ENCODE measurements at places on chromosomes 3 and 15.

DNA sequence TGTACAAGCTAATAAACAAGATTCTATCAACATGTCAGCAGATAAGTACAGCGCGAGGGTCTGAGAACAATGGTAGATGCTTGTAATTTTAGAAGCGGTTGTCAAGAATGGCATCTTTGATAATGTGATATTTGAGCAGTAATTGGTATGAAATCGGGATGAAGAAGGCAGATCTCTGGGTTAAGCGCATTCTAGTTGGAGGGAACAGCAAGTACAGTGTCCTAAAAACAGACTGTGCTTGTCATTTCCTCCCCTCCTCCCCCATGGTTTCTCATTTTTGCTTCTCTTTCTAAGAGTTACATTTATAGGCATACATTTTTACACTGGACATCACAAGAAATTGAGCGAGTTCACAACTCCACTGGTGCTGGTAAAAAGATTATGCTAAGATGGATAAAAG, 23.3 kb downstream of the TGFBR2 start:
- DNase-seq: no peak

DNA sequence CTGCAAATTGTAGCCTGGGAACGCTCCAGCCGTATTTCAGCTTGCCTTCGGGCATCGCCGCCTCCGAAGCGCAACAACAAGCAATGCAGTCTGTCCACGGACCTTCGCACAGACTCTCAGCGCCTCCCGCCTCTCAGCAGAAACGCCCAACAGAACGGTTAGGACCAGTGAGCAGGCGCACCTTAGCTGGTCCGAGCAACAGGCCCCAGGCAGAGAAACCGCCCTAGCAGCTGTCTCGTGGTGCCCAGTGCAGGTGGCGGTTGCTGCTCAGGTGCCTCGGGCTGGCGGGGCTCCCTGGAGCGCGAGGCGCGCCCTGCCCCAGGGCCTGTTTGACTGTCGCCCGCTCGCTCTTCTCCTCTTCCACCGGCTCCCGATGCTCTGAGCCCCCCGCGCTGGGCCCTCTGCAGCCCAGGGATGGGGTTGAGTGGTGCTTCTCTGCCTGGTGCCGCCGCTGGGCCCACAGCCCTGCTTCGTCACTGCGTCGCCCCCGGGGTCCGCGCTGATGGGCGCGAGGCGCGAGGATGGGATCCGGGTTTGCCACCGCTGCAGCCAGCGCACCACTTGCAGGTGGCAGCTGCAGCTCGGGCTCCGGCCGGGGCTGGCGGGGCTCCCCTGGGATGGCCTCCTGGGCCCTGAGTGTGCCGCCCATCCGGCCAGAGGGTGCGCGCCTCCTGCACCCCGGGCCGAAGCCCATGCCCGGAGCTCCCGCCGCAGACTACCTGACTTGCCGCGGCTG, 268.4 kb upstream of the FRG2C start:
- DNase-seq: no peak

DNA sequence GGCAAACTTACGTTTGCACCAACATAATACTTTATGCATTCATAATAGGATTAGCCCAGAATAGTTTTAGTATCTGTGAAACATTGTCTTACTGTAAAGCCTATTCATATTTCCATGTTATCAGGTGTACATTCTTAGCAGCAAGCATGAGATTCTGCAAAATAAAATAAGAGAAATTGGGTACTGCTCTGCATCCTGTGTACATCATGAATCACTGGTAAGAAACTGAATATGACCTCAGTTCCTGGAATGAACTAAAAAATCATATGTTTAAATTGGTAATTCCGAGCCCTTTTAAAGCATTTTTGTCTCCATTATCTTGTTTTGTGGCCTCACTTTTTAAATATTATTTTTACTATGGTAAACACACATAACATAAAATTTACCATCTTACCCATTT, 605.1 kb downstream of the ROBO1 start:
- no peak for DNase-seq

DNA sequence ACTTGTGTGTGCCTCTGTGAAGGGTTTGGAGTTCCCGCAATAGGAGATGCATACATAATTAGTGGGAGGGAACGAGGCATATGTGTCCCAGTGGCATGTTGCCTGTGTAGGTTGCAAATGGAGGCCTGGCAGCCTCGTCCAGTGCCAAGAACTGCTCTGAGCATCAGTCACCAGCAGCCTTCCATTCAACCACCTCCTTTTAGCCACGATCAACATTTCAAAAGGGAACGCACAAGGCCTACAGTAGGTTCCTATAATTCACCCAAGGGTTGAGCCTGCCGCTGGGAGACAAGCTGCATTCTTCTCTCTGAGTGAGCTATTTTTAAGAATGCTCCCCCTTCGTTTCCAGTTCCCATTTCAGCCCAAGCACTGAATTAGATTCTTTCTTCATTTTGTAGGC, 78.8 kb upstream of the CTNNB1 start:
- DNase-seq: no peak

GRCh38 chr3:88220126-88220525, 70.4 kb downstream of the C3orf38 start:
- DNase-seq: no peak

- no peak for DNase-seq
Measured at GRCh38 chr3:42827654-42828053, 18.4 kb downstream of the ACKR2 start.

GRCh38 chr3:63519426-63519825, 133.0 kb upstream of the SNTN start:
- DNase-seq: no peak

DNA sequence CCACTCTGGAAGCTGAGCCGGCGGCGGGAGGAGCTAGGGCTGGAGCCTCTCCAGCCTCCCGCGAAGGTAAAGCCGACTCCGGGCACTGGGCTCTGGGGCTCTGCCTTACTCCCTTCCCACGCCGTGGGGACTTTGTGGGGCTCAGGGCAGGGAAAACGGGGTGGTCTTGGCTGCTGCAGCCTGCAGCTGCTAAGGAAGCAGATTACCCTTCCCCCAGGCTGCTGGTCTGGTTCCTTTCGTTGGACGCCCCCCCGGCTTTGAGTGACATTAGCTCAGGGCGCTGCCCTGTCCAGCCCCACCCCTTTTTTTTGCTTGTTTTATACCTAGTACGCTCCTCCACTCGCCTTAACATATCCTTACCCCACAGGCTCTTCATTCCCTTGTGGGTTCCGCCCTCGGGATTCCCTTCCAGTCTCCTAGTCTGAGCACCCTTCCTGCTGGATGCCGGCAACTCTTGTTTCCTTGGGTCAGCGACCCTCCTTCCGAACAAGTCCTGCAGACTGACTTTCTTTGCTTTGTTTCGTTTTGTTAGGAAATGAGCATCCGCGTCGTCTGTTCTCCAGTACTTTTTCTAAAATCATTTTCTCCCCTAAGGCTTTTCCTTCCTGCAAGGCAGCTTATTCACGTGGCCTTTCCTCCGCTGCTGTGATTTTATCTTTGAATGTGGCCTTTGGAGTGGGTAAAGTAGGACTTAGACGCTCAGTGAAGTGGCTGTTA, 551 bp downstream of the DNAJC13 start:
- DNase-seq: peak; percentile 20

- no peak for DNase-seq
Measured at GRCh38 chr3:101100361-101101009, 107.3 kb upstream of the ABI3BP start.

- DNase-seq: peak; percentile 5
Measured at GRCh38 chr15:65460741-65461347, 38.1 kb upstream of the IGDCC4 start.

- DNase-seq: peak; percentile 28
Measured at GRCh38 chr3:9397906-9398699, 688 bp downstream of the SETD5 start.

- no peak for DNase-seq
Measured at GRCh38 chr3:175493301-175493700, 634.2 kb downstream of the NAALADL2 start.

GRCh38 chr3:160448845-160449635, 546 bp downstream of the TRIM59 start:
- DNase-seq: no peak

GRCh38 chr15:84772467-84772866, 24.1 kb downstream of the ZNF592 start:
- DNase-seq: no peak

DNA sequence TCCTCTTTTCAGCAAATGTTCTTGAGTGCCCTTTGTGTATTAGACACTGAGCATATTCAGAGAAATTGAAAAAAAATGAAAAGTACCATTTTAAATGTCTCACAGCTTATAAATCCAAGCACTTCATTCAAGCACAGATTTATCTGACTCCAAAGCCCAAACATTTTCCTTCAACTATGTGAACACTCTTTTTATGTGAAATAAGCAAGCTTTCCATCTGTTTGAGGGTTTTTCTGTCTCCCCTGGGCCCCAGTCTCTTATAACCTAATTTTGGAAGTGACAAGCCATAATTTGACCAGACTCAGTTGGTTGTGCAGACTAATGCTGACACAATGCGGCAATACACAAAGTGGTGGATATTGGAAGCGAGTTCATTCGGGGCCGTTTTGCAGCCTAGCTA, 170.3 kb downstream of the CNTN6 start:
- DNase-seq: no peak

- no peak for DNase-seq
Measured at GRCh38 chr3:169940470-169941181, 26.0 kb upstream of the SEC62 start.

DNA sequence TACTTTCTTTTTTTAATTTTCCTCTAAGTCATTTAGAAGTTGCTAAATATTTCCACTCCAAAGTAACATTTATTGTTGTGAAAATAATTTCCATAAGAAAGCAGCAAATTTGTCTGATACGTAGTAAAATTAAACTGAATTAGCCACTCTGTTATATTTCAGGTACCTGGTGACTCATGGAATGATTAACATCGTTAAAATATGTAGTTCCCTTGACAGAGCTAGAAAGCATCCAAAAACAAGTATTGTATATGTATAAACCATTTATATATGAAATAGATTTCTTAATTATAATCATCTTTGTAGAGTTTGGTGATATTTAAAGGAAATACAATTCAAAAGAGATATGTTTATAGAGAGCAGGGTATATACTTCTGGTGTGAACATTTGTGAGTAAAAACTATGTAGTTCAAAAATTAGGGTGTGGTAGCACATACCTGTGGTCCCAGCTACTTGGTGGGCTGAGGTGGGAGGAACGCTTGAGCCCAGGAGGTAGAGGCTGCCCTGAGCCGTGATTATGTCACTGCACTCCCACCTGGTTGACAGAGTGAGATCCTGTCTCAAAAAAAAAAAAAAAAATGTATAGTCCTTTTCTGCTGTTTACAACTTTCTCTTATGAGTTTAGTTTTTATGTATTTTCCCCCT, 36.6 kb downstream of the ATP11B start:
- no peak for DNase-seq

DNA sequence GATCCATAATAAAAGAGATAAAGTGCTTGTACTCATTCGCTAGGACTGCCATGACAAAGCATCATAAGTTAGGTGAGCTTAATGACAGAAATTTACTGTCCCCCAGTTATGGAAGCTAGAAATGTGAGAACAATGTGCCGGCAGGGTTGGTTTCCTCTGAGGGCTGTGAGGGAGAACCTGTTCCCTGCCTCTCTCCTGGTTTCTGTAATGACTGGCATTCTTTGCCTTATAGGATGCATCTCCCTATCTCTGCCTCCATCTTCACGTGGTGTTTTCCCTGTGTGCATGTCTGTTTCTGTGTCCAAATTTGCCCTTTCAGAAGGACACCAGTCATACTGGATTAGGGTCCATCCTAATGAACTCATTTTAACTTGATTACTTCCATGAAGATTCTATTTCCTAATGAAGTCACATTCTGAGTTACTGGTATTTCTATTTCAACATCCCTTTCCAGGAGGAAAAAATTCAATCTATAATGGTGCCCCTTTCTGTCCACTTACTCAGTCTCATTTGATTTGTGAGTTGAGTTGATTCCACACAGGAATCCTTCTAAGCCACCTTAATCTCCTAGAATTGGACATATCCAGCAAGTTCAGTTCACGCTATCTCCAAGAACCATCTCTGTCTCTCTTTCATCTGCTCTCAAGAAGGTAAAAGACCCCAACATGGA, 71.2 kb upstream of the LIPC start:
- no peak for DNase-seq

DNA sequence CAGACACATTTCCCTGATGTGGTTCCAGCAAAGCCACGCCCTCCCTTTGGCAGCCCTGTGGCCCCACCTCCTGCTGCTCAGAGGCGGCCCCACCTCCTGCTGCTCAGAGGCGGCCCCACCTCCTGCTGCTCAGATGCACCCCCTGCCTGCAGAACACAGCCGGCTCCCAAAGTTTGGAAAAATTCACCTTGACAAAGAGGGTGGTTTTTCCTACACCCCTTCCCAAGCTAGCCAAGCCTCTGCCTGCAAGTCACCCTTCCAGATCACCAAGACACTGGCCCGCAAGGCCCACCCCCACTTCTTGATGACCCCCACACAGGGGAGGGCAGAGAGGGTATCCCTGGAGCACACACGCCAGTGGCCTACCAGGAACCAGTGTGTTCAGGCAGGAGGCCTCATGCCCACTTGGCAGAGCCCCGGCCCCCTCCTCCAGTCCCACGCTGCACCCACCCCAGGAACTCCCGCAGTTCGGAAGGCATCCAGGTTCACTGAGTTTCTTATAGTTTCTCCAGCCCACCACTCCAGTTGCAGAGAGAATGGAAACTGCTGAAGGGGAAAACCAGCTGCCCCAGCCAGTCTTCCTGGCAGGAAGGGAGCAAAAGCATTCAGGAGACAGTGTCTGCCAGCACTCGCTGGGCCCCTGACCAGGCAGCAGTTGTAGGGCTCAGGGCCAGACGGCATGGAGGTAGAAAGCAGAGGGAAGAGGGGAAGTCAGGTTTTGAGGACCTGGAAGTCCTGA, 2.3 kb upstream of the HAPLN3 start:
- peak; percentile 80 for DNase-seq

- no peak for DNase-seq
Measured at GRCh38 chr3:56188201-56188600, 280.1 kb downstream of the ERC2 start.

DNA sequence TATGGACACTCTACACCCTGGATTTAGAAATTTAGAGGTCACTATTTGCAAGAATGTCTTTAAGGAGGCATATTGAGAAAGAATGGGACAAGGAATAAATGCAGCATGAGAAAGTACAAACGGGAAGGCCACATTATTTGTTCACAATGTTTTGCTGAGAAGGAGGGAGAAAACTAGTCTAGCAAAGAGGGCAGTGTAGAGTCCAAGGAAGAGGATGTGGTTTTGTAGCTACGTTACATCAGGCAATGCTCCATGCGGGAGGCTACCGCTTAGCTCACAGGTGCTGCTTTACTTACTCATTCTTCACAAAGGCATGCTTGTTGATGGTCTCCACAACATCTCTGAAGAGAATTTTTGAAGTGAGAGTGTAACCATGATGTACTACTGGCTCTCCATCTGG, 191.1 kb downstream of the PLCH1 start:
- DNase-seq: no peak

DNA sequence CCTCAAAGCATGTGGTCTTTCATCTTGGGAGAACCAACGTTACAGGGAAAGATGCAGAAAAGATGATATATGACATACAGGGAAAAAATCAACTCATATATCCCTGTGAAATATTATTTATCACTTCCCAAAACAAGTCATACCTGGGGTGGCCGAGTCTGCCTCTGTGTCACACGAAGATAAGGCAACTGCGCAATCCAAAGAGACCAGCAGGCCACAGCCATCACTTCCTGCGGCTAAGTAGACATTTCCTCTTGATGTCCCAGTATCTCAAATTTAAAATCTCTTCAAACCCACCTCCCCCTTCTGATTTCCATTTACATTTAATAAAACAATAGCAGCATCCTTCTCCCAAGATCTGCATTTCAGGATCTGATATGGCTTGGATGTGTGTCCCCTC, 71.5 kb downstream of the IGF2BP2 start:
- DNase-seq: no peak

- no peak for DNase-seq
Measured at GRCh38 chr3:64861684-64862083, 173.9 kb upstream of the ADAMTS9 start.

- no peak for DNase-seq
Measured at GRCh38 chr15:38690216-38690615, 125.6 kb upstream of the RASGRP1 start.

- DNase-seq: no peak
Measured at GRCh38 chr3:23697416-23697815, 108.3 kb upstream of the UBE2E1 start.
